Fibroblast of mammary gland (primary cell): ENCODE measurements at places on chromosomes 5 and 9.
A peak's percentile ranks its signal among the peaks of the same experiment; 100 is the strongest.

- no peak for DNase-seq
These were observed 716 bp upstream of the OTULIN start for GRCh38 chr5:14663734-14664269.

DNA sequence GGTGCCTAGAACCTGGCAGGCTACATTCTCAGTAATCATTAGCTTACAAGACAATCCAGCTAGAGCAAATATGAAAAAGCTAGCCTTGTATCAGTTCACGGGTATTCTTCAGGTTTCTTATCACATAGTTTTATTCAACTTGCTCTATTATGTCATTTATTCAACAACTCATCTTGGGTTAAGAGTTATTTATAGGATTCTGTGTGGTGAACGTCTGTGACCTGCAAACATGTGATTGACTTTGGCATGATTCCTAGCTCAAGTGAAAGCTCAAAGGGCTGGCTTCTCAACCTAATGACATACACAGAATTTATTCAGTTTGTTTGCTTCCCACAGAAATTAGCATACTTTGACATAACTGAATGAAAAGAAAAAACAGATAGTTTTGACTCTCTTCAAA is 173.1 kb downstream of the PLPPR1 start:
- DNase-seq, result no peak

- DNase-seq, result peak; percentile 28
These were observed 48.1 kb upstream of the PCSK1 start for GRCh38 chr5:96481009-96481786.

- DNase-seq, result no peak
These were observed 7.7 kb upstream of the ABO start for GRCh38 chr9:133282464-133283238.

DNA sequence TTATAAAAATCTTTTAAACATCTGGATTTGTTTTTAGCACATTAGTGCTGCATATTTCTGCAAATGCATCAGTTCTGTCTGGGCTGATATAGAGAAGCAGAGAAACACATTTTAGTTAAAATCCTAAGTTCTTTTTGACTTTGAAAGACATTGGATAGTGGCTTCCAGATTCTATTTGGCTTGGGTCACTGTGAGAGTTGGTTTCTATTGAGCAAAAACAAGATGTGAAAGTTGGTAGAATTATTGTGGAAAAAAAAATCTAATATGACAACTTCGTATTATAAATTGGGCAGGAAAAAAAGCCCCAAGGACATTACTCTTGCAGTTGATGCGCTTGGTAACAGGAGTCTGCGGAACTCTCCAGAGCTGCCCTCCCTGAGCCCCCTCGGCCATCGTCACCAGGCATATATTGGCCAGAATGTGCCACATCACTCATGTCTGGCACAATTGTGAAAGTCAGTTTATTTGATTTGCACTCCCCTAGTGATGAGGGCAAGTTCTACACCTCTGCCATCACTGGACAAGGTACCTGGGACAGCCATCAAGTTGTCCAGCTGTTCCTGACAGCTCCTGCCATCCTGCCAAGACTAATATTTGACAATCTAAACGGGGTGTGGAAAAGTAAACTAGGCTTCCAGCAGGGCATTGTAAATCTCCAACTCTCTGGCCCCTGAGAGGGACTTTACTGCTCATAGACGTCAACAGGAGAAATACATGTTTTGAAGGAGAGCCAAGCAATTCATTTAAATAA is 334.5 kb downstream of the TENT4A start:
- DNase-seq, result no peak

- peak; percentile 96 for DNase-seq
These were observed 68.2 kb upstream of the CHD1 start for GRCh38 chr5:98997000-98997399.

- DNase-seq, result no peak
These were observed 24.5 kb downstream of the LHFPL2 start for GRCh38 chr5:78624011-78624541.

DNA sequence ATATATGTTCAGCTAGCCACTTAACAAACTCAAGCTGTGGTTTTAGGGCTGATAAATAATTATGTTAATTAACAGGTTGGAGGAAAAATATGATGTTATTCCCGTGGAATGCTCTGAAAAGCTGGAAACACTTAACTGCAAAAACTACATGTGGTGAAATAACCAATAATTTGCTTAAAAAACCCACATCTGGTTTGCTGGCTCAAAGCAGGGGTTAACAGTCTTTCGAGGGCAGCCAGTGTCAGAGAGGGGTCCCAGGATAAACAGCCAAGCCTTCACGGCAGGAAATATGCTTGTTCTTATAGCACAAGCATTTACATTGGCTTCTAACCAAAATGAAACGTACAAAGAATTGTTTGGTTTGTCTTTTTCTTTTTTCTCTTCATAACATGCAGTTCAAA is 254.0 kb upstream of the GAS1 start:
- peak; percentile 83 for DNase-seq

DNA sequence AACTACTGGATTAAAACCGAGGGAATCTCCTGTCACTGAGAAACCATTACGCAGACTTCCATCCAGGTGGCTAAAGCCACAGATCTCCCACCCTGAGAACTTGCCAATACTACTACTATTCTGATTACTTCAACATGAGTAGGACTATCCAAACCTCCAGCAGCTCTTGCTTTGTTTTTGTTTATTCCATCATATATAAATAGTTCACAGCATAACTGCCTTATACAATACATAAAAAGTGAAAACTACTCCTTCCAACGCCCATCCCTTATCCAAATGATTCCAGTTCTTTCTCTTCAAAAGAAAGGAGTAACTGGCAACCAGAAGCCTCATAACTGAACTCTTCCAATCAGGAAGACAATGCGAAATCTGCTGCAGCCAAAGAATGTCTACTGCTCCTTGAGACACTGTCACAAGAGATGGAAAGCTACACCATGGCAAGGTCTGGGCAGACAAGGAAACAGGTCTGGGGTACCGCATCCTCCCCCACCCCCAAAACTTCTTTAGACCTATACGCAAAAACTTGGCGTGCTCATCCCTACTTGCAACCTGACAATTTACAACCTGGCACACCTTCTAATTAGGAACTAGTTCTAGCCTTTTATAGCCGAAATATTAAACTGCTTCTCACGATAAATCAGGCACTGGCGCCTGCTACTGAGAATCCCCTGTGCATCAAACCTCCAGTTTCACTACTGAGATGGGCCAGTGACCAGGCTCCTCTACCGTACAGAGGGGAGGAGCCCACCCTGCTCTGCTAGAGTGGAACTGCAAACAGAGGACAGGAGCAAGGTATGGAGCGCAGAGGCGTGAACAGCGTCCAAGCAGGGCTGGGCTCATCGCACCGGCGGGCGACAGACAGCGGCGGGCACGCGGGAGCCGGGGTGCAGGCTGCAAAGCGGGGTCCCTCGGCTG is 986 bp downstream of the PLPP1 start:
- DNase-seq, result peak; percentile 41

DNA sequence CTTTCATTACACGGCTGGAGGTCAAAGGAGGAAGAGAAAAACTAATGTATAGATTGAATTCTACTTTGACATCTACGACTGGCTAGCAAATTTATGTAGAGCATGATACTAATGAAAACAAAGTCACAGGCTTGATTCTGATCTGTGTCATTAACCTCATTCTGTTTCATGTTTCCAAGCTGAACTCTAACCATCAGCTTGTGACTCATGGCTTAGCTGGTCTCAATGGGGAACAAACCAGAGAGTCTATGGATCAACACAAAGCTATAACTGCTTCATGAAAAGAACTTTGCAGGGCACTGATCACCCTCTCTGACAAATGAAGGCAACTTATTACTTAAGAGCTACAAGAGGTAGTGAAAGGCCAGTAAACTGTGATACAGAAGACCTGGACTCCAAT is 23.6 kb upstream of the PDE4D start:
- DNase-seq, result peak; percentile 12

GRCh38 chr9:80874276-80874675 is 815.1 kb downstream of the TLE1 start:
- peak; percentile 84 for DNase-seq

- no peak for DNase-seq
These were observed 40.6 kb upstream of the STARD4 start for GRCh38 chr5:111552896-111553295.

DNA sequence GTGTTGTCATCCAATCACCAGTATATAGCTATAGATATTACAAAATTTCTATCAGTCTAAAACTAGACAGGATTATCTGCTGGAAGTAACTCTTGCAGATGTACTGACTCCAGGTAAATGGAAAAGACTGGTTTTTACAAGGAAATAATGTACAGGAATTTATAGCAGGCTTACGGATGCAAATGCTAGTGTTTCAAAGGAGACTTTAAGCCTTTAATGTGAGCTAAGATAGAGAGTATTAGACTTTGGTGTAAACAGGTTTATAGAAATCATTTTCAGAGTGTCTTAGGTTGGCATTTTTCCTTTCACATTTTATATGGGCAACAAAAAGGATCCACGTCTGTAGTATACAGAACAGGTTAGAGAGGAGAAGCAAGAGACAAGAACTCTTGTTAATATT is 16.1 kb downstream of the ZNF608 start:
- DNase-seq, result no peak

GRCh38 chr5:165393839-165394238 is 1888.4 kb downstream of the MAT2B start:
- DNase-seq, result no peak

DNA sequence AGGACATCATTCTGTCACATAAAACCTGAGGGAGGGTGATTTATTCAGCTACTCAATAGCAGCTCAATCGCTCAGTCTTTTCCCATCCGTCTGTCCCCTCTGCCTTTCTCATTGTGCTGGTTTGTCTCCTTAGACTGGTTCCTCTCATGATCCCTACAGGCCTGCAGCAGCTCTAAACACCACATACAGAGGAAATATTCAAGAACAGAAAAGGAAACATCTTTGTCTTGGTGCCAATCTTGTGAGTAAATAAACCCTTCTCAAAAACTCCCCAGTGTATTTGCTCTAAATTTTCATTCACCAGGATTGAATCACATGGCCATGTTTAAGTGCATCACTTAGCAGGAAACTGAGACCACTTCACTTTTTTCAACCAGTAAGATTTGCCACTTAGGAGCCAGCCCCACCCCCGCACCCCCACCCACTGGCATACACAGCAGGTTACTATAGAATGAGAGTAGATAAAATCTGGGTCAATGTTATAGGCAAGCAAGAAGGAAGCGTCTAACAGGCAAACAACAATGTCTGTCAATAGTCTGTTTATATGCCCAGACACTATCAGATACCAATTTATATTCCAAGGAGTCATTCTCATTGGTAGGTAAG is 895.5 kb upstream of the DMAC1 start:
- no peak for DNase-seq

DNA sequence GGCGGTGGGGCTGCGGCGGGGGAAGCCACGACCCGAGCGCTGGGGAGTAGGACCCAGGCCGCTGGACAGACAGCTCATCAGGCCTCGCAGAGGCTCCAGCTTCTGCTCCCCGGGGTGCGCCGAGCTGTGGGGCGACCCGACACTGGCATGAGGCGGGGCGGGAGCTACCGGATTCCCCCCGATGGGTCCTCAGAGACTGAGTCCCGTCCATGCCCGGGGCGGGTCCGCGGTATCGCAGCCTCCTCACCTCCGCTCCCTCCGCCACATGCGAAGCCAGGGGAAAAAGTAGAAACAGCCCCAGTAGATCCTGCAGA is 2.6 kb upstream of the CCL27 start:
- no peak for DNase-seq

- DNase-seq, result peak; percentile 16
These were observed 191.0 kb downstream of the ADAMTS6 start for GRCh38 chr5:65290677-65291076.

DNA sequence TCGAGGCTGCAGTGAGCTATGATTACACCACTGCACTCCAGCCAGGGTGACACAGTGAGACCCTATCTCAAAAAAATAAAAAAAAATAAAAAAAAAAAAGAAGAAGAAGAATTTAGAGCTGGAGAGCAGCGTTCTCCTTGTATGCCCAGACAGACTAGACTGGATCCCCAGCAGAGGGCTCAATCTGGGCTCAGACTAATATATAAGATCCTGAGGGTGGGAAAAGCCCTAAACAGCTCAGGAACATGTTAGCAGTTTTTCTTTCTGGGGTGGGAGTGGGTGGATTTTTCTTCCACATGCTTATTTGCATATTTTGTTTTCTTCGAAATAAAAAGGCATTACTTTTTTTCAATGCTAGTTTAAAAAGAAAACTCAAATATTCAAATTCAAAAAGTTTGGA is 904 bp upstream of the BSPRY start:
- no peak for DNase-seq

DNA sequence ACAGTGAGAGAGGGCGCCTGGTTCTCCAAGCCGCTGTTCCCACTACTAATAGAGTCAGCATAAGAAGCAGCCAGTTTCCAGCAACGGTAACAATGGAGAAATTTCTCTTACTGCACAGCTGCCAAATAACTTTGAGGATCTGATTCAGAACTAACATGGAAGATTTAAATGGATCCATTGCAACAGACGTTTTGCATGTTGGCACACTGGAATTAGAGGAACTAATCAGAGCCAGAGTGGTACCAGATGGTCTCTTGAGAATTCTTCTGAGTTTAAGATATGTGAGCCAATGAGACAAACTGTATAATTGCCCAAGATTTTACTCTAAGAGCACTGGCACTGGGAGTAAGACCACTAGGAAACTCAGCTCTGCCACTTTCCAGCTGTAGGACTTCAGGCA is 186.5 kb downstream of the EFNA5 start:
- peak; percentile 29 for DNase-seq

DNA sequence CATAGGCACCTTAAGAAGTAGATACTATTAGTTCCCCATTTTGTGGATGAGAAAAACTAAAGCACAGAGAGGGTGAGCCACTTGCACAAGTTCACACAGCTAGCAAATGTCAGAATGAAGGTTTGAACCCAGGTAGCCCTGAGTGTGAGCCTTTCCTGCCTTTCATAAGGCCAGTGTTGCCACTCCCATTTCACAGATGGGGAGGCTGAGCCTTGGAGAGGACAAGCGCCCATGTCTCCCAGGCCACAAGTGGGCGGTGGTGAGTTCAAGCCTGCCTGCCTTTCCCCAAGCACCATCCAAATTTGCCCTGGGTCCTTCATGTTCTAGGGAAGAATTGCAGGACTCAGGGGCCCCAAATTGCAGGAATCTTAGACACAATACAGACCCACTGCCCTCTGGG is 50.6 kb downstream of the LHX2 start:
- DNase-seq, result no peak

DNA sequence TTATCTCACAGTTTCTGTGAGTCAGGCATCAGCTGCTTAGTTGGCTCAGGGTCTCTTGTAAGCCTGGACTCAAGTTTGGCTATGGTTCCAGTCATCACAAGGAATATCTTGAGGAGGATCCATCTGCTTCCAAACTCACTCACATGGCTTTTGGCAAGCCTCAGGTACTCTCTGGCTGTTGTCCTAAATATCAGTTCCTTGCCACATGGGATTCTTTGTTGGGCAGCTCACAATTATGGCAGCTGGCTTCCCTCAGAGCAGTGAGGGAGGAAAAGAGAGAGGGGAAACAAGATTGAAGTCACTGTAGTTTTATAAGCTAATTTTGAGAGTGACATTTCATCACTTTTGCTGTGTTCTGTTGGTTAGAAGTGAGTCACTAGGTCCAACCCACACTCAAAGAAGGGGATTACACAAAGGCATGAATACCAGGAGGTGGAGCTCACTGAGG is 144.5 kb downstream of the GCNT1 start:
- DNase-seq, result peak; percentile 84
